ENCODE measurements at places on chromosomes 3 and 15.

GRCh38 chr3:141485641-141486495, 959 bp upstream of the RASA2 start:
- DNase-seq: no peak

GRCh38 chr15:73887481-73887880, 14.1 kb downstream of the TBC1D21 start:
- DNase-seq: no peak

- DNase-seq: no peak
These were observed 77.0 kb upstream of the SEC13 start for GRCh38 chr3:10397879-10398278.

DNA sequence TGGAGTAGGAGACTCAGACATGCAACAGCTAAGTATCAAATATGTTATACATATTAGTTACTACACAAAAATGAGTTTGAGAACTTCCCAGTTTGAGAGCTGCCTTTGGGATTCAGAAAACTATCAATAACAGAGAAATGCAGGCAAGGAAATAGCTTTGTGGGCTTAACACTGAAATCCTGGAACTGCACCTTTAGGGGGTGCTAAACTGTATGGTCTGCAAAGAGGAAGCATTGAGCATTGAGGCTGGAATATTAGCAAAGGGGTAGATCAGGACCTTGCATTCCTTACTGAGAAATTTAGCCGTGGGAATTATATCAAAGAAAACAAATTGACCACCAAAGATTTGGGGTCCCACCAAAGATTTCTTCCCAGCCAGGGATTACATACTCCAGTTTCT, 580.0 kb downstream of the ZNF385D start:
- no peak for DNase-seq

- DNase-seq: no peak
These were observed 363.8 kb upstream of the NAALADL2 start for GRCh38 chr3:174495311-174495710.

GRCh38 chr15:31468911-31469785, 142.5 kb downstream of the KLF13 start:
- no peak for DNase-seq

DNA sequence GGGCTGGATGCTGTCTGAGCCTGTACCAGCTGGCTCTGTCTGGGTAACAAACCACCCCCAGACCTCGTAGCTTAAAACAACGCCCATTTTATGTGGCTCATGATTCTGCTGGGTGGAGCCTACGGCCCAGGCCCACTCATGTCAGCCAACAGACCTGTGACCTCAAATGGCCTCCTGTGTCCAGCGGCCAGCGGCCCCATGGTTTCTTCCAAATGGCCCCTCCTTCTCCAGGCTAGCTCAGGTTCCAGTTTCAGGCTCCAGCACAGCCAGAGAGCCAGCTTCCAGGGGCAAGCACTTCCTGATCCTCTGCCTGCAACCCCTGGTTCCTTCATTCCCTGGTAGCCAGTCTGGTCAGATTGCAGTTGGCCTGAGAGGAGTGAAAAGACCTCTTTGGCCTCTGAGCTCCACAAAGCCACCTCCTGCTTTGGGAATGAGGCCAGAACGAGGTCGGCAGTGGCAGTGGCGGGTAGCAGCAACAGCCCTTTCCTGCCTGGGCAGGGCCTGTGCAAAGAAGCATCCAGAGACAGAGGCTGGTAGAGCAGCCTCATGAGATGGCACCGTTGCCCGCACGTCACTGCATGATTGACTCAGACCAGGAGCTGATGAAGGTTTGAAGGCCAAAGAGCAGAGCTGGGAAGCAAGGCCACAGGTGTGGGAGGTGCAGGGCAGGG, 21.0 kb upstream of the PLXNA1 start:
- DNase-seq: no peak

DNA sequence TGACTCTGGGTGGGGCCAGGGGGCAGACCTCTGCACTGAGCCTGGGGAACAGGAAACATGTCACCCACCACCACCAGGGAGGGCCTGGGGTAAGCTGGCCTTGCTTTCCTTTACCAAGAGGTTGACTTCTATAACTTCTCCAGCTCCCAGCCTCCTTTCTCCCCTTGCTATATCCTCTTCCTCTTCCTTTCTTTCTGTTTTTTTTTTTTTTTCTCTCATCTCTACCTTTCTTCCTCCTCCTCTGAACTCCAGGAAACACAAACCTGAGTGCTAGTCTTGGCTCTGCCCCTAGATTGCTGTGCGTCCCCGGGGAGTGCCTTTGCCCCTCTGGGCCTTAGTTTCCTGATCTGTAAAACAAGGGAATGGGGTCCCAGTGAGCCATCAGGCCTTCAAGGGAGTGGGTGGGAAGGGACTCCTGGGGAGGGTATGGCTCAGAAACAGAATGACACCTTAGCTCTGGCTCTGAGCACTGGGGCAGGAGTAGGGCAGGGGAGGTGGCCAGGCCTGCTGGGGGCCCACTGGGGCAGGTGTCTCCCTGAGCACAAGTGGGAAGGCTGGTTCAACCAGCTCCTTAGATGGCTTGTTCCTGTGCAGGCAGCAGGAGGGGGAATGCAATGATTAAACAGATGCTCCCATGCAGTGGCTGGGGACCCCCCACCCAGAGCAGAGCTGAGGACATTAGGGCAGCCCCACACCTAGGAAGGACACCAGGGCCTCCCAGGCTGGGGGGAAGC, 4.3 kb downstream of the SNX33 start:
- DNase-seq: no peak

- DNase-seq: no peak
These were observed 486.9 kb upstream of the ADAMTS9 start for GRCh38 chr3:65174713-65175112.

- no peak for DNase-seq
These were observed 42.9 kb downstream of the DCUN1D1 start for GRCh38 chr3:182937293-182938051.

DNA sequence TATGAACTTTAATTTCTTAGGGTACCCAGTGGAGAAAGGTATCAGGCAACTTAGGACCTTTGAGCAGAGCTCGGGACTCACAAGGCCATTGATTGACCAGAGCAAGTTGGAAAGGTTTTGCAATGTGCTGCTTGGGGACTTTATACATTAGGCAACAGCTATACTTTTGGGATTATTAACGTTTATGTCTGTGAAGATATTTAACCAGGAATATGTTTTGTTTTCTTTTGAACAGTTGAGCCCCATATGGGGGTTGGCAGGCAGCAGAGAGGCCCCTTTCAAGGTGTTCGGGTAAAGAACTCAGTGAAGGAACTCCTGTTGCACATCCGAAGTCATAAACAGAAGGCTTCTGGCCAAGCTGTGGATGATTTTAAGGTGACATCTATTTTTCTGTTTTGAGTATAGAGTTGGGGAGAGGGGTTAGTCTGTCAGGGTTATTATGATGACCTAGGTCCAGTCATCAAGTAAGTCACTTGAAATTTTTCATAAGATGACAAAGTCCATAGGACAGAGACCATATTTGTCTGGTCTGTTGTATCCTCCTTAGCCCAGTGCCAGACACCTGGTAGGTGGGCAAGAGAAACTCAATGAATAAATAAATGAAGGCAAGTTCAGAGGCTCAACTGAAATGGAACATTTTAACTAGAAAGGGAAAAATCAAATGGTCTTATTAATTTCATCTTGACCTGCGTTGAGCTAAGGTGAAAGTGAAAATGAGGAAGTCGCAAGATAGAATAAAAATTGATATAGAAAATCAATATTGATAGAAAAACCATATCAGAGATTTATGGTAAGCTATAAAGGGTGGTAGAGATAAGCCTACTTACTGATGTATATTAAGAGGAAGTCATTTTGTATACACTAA, 2.8 kb downstream of the NFKBIZ start:
- no peak for DNase-seq

DNA sequence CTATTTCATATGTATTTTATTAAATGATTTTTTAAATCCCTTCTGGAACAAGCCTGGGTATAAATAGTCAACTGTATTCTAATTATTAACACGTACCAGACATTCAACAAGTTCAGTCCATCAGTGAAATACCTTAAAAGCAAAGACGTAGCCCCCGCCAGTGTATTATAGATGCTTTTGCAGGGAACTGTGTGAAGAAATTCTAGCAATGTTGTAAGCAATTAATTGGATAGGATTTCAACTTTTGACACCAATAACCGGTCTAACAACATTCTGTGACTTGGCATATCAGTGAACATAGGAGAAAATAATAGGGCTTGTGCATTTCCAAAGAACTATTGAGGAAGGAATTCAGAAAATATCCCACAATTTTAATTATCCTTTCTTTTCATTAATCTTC, 67.2 kb upstream of the TGFBR2 start:
- no peak for DNase-seq

- DNase-seq: no peak
These were observed 12.9 kb downstream of the NLGN1 start for GRCh38 chr3:173410436-173410835.

GRCh38 chr3:117120014-117120413, 410.4 kb downstream of the TUSC7 start:
- DNase-seq: no peak

GRCh38 chr3:52393131-52393807, 51.6 kb downstream of the SEMA3G start:
- DNase-seq: no peak

DNA sequence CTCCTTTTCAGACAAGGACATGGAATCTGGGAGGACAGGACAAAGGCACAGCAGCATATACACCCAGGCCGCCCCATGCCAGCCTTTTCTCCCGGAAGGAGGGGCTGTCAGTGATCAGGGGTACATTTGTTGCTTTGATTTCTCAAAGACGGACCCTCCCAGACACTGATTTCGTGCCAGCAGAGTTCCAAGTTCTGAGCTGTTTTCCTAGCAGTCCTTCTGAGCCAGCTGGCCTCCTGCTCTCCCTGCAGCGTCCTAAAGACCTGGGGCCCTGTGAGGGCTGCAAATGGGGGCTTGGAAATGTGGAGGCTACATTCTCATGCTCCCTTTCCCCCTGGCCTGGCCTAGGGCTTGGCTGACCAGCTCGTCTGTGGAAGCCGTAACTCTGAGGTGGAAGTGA, 22.3 kb downstream of the CTSH start:
- DNase-seq: no peak

DNA sequence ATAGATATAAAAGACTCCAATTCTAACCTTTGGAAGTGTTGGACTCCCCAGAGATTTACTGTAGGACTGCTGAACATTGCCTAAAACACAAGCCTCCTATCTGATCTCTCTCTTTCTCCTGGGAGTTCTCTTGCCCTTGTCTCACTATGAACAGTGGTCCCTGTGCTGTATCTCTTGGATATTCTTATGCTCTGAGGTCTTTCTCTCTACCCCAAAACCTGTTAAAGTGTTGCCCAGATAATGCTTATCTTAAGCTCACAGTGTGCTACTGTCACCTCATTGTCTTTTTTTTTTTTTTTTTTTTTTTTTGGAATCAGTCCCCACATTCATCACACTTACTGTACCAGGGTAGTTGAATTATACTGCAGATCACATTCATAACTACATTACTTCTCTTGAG, 131.0 kb upstream of the CBLB start:
- no peak for DNase-seq

GRCh38 chr15:69154684-69155083, 5.8 kb upstream of the GLCE start:
- no peak for DNase-seq

DNA sequence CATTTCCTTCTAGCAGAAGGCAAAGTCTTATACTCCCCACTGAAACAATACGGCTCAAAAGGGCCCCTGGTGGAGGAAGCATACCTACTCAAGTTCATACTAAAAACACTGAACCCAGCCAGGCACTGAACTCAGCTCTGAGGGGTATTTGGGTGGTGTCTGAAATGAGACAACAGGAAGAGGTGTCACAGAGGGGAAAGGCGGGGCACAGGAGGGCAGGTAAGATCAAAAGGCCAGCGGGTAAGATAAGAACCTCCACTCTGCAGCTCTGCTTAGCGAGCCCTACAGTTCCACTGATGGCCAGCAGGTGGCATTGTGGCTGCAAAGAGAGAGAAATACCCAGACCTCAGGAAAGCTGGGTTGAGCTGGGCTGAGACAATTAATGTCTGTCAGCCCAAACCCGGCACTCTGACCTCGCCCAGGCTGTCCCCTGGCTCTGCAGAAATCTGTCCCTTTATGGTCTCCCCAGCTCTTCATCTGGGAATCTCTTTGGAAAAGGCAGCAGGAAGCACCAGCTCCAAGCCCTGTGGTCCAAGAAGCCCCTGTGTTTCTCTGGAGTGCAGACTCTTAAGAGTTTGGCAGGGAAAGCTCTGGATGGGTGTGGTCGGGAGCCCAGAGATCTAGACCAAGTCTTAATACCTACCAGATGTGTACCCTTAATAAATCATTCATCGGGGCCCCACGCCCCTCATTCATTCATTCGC, 8.4 kb downstream of the MFGE8 start:
- peak; percentile 24 for DNase-seq

DNA sequence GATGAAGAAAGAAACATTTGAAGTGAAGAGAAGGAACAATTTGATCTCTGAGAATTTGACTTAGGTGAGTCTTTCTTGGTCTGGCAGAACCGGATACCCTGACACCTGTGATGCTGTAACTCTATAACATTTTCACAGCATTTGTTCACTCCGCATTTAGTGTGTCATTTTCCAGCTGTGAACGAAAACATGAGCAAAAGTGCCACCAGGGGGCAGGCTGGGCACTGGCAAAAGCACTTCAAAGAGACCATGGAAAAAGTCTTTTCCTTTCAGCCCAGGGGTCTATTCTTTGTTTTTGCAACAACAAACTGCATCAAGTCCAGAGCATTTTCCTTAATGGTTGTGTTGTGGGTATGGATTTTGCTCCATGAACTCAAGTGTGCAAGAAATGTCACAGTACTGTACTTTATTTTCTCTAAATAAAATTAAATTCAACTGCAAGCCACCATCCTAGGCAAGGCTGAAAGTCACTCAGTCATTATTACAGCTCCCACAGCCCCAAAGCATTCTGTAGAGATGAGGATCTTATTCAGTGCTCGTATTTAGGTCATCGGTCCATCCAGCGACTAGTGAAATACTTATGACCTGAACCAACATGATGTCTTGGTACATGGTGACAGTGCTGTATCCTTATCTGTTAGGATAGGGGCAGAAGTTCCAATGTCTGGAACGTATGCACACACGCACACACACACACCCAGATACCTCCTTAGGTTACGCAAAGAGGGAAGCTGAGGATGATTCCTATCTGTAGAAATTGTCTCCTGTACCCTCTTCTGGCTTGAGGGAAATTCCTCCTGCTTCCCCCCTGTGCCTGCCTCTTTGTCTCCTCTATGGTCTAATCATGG, 125.5 kb downstream of the GADL1 start:
- peak; percentile 33 for DNase-seq

- no peak for DNase-seq
These were observed 12.1 kb downstream of the PTPRG start for GRCh38 chr3:61573441-61573840.

DNA sequence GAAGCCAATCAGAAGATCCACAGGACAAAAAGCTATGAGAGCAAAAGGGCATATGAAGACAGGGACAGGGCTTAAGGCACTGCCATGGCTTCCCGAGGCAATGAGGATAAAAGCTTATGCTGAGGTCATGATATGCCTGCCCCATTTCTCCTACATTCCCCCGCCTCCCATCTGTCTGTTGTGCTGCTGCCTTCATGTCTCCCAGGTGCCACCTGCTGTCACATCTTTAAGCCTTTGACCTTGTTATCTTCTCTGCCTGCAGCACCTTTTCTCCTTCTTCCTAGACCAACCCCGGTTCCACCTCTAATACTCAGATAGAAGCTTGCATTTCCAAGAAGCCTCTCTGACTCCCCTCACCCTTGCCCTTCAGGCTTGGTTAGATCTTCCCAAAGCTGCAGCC, 213.8 kb downstream of the ARRDC4 start:
- no peak for DNase-seq
